Activated T-cell treated with anti-CD3 and anti-CD28 coated beads, Interleukin-2, amount 50 U/mL, for 72 hours (primary cell): ENCODE measurements at places on chromosomes 3 and 15.

GRCh38 chr3:11195721-11196332 lies 41.5 kb downstream of the HRH1 start:
- peak; percentile 25 for DNase-seq

DNA sequence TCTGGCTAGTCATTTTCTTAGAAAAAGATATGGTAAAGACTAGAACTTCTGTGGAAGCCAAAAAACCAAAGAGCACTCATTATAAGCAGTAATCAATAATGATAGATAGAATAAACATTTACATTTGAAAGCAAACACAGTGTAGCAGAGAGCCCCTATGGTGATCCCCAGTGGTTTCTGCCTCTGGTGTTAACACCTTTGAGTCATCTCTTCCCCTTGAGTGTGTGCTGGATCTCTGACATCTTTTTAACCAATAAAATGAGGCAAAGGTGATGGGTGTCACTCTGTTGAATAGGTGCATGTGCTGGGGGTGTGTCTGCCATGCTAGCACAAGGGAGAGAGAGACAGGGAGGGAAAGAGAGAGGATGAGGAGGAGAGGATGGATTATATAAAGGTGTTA lies 121.6 kb downstream of the TFG start:
- no peak for DNase-seq

GRCh38 chr15:32642667-32643435 lies 1.3 kb downstream of the SCG5 start:
- DNase-seq, result no peak

- DNase-seq, result no peak
Observed at GRCh38 chr3:45573591-45573990, 21.0 kb upstream of the LIMD1 start.
